ENCODE measurements at places on chromosomes 2 and 18.

DNA sequence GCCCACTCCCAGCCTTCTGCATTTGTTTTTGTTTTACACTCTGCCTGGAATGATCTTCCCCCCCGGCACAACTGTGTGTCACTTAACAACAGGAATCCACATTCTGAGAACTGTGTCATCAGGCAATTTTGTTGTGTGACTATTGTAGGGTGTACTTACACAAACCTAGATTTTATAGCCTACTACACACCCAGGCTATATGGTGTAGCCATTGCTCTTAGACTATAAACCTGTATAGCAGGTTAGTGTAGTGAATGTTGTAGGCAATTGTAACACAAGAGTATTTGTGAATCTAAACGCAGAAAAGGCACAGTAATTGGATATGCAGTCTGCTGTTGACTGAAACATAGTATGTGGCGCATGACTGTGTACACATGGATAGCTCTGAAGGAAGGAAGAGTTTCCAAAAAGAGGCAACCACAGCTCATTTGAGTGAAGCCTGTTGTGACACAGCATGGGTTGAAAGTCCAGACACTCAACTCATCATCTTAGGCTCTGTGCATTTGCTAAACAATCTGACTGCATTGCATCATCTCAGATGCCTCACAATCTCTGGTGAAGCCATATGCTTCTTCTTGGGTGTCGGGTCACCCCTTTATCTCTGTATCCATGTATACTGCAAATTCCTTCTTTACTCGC lies 506.6 kb upstream of the SPHKAP start:
- DNase-seq = no peak

- DNase-seq = no peak
These were observed 18.9 kb upstream of the DPP4 start for GRCh38 chr2:162092658-162093556.

DNA sequence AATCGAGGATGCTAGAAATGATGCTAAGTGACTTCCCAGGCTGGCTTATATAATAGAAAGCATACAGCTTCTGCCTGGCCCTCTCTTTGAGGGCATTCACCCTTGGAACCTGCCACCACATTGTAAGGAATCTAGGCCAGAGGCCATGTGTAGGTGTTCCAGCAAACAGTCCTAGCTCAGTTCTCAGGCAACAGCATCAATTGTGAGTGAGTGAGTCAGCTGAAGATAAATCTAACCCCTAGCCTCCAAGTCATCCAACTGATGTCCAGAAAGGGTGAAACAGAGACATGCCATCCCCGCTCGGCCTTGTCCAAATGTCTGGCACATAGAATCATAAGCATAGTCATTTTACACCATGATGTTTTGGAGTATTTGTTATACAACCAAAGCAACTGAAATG lies 324.3 kb upstream of the KLHL14 start:
- DNase-seq = no peak

GRCh38 chr2:231186325-231186724 lies 12.1 kb upstream of the ARMC9 start:
- DNase-seq = no peak

DNA sequence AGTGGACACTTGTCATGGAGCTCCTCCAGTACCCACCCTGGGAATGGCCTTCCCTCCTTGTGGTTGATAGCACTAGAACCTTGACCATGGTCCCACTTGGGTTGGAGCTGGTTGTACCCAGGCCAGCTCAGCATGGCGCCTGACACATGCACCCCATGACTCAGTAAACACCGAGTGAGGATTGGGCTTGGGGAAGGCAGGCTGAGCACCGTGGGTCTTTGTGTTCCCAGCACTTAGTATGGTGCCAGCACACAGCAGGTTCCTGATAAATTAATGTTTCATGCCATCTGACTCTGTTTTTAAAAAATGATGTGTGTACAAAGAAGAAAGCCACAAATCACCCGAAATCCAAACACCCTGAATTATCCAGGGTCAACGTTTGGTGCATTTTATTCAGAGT lies 69.8 kb downstream of the CIB4 start:
- no peak for DNase-seq

DNA sequence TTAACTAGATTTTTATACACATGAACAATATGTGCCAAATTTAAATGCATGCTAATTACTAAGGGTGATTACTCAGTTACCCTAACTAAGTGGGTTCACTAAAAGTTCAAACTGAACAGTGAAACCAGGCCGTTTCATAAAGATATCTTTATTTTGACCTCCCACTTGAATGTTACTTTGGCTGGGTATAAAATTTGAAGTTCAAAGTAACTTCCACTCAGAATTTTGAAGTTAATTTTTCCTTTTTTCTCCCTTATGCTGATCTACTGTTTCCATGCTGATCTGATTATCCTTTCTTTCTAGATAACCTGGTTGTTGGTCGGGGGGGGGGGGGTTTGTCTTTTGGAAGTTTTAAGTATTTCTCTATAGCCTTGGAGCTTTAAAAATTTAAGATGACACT lies 25.5 kb upstream of the MAP4K4 start:
- DNase-seq = no peak

- no peak for DNase-seq
These were observed 86.4 kb downstream of the PLEKHM3 start for GRCh38 chr2:207938886-207939285.

- no peak for DNase-seq
These were observed 99.2 kb downstream of the RAPGEF4 start for GRCh38 chr2:172834881-172835280.

- no peak for DNase-seq
These were observed 35.1 kb upstream of the MAPRE2 start for GRCh38 chr18:35005963-35006577.

GRCh38 chr2:188576651-188577050 lies 285.0 kb downstream of the GULP1 start:
- no peak for DNase-seq

DNA sequence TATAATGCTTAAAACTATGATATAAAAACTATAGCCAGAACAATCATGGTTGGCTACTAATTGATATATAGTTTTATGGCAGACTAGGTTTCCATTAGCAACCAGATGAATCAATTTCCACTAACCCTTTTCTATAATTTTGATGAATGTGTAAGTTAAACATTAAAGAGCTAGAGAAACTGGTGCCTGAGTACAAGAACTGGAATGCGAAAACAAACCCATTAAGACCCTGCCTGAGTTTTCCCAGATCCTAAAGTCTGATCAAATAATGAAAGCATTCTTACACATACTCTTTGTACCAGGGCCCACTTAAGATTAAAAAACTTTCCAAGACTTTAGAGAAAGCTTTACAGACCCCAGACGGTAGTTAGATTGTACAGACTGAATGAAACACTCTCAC lies 21.3 kb downstream of the MRPL19 start:
- DNase-seq = no peak

GRCh38 chr2:167637741-167638140 lies 609.7 kb downstream of the STK39 start:
- no peak for DNase-seq

- DNase-seq = no peak
These were observed 344.2 kb downstream of the MTX2 start for GRCh38 chr2:176613323-176613987.

GRCh38 chr2:169260246-169260645 lies 102.1 kb downstream of the LRP2 start:
- DNase-seq = no peak

DNA sequence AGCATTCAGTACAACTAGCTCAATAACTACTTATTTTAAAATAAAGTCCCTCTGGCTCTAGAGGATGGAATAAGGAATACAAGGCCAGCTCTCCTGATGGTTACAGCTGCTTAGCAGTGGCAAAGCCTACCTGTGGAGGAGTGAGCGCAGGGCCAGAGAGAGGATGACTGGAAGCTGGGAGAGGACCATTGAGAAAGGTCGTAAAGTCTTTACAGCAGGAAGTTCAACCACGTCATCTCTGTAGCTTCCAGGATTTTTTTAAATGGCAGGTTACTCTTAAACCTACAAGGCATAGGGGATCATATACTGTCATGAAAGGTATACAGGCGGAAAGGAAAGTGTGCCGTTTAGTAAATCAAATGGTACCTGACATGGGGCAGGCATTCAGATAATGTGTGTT lies 26.3 kb downstream of the ANXA4 start:
- no peak for DNase-seq

GRCh38 chr2:40147360-40147759 lies 304.5 kb downstream of the SLC8A1 start:
- DNase-seq = no peak

DNA sequence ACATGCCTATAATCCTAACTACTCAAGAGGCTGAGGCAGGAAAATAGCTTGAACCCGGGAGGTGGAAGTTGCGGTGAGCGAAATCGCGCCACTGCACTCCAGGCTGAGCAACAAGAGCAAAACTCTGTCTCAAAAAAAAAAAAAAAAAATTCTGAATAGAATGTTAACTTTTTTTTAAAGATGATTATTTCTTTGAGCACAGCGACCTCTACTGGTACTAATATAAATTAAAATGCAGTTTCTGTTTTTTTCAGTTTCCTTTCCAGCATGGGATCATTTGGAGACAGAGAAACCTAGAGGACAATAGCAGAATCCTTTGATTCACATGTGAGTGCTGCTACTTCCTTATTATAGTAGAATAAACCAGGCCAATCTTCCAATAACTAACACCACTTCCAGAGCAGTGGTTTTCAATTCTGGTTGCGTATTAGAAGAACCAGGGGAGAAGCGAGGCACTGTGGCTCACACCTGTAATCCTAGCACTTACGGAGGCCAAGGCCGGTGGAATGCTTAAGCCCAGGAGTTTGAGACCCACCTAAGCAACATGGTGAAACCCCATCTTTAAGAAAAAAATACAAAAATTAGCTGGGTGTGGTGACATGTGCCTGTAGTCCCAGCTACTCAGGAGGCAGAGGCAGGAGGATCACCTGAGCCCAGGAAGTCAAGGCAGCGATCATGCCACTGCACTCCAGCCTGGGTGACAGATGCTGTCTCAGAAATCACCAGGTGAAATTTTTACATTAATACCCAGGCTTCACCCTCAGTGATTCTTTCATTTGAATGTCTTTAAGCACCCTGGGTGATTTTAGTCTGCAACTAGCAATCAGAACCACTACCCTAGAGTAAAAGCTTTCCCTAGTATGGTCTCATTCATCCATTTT lies 10.1 kb downstream of the SRSF7 start:
- no peak for DNase-seq

- DNase-seq = no peak
These were observed 193.4 kb downstream of the WDR7 start for GRCh38 chr18:56844556-56844955.

- DNase-seq = no peak
These were observed 1611.9 kb upstream of the ZEB2 start for GRCh38 chr2:146131785-146132184.

- DNase-seq = no peak
These were observed 1.4 kb downstream of the TRIB2 start for GRCh38 chr2:12718015-12718671.

DNA sequence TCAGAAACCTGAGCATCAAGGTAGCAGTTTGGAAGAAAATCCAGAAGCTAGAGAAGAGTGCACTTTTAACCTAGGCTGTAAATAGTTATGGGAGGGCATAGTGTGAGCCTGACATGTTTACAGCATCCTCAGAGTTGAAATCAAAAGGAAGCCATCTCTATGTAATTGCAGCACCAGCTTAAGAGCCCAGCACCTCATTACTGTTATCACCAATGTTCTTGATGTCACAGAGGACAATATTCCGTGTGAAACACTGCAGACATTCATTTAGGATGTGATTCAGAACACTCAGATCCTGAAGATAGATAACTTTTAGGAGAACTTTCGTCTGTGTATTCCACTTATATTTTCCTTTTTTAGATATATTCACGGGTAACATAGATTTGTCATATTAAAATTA lies 48.1 kb downstream of the FBXO36 start:
- DNase-seq = no peak

DNA sequence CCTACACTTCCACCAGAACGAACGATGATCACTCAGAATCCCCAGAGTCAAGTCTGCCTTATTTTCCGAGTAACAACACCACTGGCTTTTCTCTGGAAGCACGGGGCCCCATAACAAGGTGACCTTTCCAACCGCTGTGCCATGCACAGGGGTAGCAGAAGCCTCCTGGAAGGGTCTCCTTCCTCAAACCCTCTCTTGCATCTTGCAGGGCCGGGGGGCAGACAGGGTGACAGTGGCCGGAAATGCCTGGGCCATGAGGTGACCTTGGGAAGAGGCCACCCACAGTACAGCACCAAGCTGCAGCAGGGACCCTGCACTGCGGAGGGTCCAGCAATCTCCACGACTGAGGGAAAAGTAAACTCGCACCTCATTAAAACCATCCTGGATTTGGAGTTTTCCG lies 108.5 kb downstream of the PXDN start:
- DNase-seq = no peak

DNA sequence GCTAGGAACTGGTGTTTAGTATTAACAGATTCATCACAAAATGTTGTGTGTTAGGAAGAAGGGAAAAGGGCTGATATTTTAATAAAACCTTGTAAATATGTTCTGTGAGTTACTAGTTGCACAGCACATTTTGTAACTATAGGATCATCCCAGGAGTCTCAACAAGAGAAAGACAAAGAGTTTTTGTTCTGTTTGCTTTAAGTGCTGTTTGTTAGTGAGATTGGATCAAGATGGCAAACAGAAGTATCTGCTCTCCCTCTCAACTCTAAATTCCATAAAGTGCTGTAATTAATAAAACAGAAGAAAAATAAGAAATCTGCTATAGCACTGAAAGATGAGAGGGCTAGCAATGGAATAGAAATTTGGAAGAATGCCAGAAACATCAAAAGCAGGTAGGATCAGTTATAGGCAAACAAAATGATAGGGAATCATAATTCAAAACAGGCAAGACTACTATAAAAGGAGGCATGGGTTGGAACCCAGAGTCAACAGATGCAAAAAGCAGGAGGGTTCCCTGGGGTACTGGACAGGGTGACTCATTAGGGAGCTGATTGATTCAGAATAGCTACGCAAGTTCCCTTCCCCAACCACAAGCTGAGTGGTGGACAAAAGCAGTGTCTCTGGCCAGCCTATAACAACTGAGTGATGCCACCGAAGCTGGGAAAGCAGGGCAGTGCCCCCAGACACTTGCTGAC lies 75.8 kb downstream of the DYNC1I2 start:
- no peak for DNase-seq

DNA sequence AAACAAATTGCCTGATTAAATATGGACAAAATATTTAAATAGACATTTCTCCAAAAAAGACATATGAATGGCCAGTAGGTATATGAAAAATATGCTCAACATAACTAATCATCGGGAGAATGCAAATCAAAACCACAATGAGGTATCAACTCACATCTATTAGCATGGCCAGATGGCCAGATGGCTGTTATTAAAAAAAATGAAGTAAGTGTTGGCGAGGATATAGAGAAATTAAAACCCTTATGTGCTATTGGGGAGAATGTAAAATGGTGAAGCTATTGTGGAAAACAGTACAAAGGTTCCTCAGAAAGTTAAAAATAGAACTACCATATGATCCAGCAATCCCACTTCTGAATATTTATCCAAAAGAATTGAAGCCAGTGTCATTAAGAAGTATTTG lies 272.3 kb upstream of the ZNF804A start:
- DNase-seq = no peak

Measured in stimulated activated CD4-positive, alpha-beta T cell treated with anti-CD3 and anti-CD28 coated beads, Interleukin-15, amount 100 ng/mL, for 1 hour (primary cell).